B cell (primary cell): ENCODE measurements at places on chromosomes 7 and 10.
A peak's percentile ranks its signal among the peaks of the same experiment; 100 is the strongest.

GRCh38 chr10:93495654-93496321, 624 bp upstream of the CEP55 start:
- peak; percentile 35 for DNase-seq

GRCh38 chr10:58712982-58713381, 200.3 kb downstream of the BICC1 start:
- no peak for DNase-seq

DNA sequence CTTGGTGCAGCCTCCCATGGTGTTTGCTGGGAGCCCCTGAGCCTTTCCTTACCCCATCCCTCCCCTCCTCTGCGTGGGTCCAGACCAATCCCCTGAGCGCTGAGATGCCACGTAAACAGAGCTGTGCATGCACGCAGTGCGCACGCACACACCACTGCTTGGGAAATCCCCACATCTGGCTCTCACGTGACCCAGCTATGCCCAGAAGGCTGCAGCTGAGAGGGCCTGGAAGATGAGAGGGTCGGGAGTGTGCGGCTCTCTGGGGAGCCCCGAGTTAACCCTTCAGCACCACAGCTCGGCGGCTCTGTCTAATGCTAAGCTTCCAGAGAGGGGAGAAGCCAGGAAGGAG, 177.2 kb downstream of the SH3PXD2A start:
- peak; percentile 96 for DNase-seq

DNA sequence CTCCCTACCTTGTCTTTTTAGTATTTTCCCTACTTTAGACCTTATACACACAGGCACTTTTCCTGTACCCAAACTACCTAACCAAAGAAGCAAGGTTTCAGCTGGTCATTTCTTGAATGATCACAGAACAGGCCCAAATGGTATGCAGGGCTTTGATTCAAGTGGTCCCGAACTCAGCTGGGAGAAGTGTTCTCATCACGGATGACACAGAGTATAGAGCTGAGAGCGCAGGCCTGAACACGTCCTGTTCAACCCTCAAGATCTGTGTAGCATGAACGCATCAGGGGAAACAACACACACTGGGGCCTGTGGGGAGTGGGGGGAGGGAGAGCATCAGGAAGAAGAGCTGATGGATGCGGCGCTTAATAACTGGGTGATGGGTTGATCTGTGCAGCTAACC, 318.2 kb downstream of the SFMBT2 start:
- no peak for DNase-seq

DNA sequence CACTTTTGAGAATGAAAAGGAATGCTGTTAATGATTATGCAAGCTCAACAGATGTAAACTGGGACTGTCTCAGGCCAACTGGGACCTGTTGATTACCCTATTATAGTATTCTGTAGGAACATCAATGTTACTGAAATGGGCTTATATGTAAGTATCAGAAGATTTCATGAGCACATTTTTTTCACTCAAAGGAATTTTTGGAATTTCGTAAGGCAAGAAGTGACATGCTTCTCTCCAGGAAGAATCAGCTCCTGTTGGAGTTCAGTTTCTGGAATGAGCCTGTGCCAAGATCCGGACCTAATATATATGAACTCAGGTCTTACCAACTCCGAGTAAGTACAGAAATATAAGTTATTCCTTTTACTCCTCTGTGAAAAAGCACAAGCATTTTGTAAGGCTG, 19.2 kb downstream of the NIPSNAP2 start:
- no peak for DNase-seq

DNA sequence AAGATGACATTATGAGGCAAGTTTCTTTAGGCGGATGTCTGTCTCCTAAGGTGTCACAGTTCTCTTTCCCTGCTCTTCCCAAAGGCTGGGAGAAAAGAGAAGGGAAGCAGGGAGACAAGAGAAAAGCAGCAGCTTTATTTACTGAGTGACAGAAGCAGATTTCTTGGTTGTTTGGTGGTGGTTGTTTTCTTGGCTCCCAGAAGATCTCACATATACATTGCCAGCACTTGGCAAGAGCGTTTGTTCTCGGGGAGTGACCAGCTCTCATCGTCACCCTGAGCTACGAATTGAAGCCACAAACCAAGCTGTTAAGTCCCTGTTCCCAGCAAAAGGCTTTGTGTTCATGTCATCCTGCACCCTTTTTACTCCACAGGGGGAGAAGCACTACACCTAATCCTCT, 11.4 kb downstream of the CDHR3 start:
- no peak for DNase-seq

DNA sequence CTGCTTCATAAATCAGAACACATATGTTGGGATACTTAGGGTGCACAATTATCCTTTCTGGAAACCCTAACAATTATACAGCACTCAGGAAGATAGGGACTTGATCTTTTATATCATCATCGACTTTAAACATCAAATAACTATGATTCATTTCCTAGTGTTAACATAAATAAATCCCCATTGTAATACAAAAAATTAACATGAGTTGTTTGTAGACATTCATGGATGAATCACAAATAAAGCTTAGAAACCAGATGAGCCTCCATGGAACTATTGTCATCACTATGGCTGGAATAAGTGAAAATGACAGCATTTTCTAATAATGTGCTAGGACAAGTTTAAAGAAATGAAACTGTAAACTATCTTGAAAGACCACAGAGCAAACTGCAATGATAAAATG, 821.7 kb downstream of the GATA3 start:
- no peak for DNase-seq

GRCh38 chr7:2115760-2116447, 116.8 kb downstream of the MAD1L1 start:
- no peak for DNase-seq

DNA sequence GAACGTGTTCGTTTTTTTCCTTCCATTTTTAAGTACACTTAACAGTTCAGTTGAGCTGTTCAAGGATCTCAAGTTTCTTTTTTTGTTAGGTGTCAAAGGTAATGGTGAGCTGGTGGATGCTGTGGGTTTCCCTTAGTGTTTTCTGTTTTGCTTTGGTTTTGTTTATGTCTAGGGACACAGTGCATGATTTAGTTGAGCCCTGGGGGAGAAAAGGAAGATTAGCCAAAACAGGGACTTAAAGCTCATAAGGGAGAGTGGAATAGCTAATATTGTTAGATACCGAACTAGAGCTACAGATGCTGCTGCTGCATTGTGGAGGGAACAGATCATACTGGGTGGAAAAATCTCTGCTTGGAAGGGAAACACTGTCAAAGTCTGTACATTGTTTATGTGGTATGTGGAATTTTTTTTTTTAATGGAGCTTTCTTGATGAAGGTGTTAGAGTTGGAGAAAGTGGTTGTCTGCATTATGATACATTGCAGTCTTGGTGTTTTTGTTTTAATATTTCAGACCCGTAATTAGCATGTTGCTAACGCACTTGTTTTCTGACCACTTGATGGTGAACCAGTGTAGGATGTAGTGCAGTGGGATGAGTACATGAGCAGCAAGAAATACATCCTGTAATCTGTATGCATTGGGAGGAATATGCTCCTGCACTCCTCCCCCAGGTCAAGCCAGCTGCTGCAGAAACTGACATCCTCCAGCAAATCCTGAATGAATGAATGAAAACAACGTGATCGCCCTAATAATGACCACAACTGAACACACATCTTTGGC, 2.1 kb downstream of the GLCCI1 start:
- DNase-seq, result peak; percentile 31

DNA sequence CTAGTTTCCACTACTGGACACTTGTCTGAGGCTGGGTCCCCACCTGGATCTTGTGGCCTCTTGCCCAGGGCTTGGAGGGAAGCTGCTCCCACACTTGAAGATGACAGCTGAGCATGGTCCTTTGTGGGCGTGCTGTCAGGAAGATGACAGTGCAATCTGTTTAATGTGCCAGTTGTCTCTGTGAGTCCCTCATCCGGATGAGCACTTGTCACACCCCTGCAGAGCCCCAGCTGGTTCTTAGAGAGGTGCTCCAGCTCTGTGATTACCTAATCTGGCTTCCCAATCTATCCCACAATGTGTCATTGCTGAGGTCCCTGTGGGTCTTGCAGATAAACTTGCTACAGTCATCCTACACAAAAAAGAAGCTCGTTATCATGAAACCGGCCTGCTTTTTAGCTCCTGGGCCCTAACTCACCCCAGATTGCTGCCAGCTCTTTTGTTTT, 34.8 kb upstream of the CCSER2 start:
- DNase-seq, result no peak

GRCh38 chr7:64630496-64630895, 35.4 kb upstream of the ZNF107 start:
- peak; percentile 17 for DNase-seq

DNA sequence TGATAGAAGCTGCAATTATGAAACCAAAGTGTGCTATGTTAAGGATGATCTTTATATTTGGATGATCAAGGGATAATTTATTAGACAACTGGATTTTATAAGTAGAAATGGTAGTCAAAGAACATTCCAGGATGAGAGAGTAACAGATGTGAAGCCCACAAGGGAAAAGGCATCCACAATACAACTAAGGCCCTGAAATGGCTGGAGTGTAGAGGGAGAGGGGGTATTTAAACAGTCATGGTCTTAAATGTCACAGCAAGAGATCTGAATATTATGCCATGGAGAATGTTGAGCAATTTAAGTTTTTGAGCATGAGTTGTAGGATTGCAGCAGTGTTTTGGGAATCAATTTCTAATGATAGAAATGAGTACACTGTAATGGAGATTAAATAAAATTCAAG, 282.3 kb upstream of the DKK1 start:
- DNase-seq, result no peak

DNA sequence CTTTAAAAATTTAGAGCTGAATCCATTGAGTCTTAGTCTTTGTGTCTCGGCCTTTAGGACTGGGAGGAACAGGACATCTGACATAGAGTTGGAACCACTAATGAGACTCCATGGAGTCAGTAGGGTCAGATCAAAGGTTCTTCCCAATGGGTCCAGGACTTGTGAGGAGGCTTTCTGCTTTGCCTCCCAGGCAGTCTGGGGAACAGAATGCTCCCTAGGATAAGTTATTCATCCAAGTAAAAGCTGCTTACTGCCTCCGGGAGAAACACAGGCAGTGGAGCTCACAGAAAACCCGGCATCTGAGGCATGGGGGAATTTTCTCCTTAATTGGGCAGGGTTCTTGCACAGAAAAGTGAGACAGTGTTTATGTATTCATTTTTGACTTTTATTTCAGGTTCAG, 216.4 kb downstream of the SEC23IP start:
- no peak for DNase-seq

DNA sequence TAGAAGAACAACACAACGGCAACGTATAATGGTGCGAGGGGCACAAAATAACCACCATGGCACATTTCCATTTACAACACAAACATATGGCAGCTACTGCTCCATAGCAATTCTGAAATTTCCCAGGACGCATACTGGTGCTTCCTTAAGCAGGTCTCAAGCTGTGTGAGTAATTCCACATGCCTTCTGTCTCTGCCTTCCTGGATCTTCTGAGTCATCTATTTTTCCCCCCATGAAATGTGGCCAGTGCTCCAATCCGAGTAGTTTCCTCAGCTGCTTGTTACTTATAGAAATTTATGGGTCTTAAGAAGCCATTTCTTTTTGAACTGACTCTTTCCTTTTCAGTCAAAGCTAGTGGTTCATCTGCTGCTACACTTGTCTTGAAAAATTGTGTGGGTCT, 256.6 kb upstream of the KLF6 start:
- no peak for DNase-seq

DNA sequence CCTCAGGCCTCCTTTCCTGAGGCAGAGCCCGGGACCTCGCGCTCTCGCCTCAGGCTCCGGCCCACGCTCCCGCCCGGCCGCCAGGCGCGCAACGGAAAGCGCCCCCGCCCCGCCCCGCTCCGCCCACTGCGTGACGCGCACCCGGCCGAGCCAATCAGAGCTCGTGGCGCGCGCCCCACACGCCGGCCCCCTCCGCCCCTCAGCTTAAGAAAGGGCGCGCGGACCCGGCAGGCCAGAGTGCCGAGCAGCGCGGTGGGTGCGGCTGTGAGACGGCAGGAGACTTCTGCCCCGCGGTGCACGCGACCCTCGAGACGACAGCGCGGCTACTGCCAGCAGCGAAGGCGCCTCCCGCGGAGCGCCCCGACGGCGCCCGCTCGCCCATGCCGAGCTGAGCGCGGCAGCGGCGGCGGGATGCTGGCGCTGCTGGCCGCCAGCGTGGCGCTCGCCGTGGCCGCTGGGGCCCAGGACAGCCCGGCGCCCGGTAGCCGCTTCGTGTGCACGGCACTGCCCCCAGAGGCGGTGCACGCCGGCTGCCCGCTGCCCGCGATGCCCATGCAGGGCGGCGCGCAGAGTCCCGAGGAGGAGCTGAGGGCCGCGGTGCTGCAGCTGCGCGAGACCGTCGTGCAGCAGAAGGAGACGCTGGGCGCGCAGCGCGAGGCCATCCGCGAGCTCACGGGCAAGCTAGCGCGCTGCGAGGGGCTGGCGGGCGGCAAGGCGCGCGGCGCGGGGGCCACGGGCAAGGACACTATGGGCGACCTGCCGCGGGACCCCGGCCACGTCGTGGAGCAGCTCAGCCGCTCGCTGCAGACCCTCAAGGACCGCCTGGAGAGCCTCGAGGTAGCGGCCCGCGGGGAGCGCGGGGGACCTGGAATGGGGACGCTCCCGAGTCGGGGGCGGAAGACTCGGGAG, at the start of gene NPTX2:
Gene NPTX2 (plus strand): TSS at position 235 of the 909 bp plus-strand sequence. CDS start 177 bp downstream, at position 412.
- DNase-seq, result no peak

GRCh38 chr7:158976849-158977593, 120.7 kb downstream of the DYNC2I1 start:
- DNase-seq, result peak; percentile 88

DNA sequence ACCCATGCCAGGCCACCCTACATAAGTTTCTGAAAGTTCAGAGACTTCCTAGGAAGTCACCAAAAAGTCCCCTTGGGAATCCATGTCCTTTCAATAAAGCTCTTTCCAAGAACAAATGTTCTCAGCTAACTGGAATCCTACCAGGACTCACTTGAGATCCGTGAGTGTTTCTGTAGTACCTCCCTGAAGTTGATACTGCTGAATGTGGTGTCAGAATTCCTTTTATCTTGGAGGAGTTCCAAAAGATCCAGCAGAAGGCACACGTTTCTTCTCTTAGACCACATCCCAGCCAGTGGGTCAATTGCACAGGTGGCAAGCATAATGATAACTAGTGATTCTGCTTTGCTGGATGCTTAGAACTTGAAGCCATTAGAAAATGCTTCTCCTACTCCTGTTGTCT, 689.7 kb upstream of the IGFBP3 start:
- no peak for DNase-seq

GRCh38 chr7:138510003-138510402, 49.9 kb downstream of the TRIM24 start:
- no peak for DNase-seq

DNA sequence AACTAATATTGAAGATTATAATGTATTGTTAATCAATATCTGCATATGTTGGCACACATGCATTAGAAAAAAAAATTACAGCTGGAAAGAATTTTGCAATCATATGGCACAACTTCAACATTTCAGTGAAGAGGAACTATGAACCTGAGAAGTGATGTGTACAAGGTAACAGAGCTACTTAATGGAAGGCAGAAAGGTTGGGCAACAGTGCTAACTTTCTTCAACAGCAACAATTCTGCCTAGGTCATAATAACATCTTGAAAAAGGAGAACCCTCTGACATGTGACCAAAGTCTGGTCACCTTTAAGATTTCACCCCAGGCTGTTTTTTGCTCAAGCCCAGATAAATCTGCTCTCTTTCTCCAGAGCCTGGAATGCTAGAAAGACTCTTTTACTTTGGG, 47.9 kb upstream of the SKAP2 start:
- no peak for DNase-seq

- DNase-seq, result peak; percentile 84
Measured at GRCh38 chr7:141702047-141702567, at the start of gene DENND11. Gene DENND11, minus strand, starts transcription at chr7:141702166. Its CDS starts 13 bp downstream, at chr7:141702153.
